ENCODE measurements at places on chromosomes 2 and 18.
A peak's percentile ranks its signal among the peaks of the same experiment; 100 is the strongest.

DNA sequence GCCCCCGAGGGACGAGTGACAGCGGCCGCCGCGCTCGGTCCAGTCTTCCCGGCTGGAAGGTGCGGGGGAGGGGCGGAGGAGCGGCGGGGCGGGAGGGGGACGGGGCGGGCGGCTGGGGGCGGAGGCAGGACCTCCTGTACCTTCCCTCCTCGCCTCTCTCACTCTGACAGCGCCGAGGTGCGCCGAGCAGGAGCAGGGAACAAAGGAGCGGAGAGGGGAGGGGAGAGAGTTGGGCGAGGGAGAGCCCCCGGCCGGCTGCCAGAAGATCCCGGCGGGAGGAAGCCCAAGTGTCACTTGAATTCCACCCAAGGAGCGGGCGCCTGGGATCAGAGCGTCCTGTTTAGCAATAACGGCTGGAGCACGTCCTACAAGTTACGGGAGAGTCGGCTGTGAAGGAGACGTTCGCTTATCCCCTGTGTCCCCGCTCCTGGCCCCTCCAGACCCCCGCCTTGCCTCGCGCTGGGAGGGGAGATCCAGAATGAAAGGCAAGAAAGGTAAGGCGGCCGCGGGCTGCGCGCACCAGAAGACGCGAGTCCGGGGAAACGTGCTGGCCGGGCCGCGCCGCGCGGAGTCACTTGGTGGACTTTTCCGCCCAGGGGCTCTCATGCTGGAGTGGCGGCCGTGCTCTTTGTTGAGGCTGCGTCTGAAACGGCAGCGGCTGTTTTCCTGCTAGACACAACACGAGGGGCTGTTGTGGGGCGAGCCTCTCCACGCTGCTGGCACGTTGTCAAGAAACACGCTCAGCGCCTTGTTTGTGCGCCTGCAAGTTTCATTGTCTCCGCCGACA lies at the start of gene TGIF1:
Gene TGIF1 (plus strand): TSS at position 161 of the 787 bp plus-strand sequence. CDS start 318 bp downstream, at position 479.
- DNase-seq = peak; percentile 68

- DNase-seq = no peak
These were observed 145.8 kb downstream of the CLIP4 start for GRCh38 chr2:29261003-29261402.

DNA sequence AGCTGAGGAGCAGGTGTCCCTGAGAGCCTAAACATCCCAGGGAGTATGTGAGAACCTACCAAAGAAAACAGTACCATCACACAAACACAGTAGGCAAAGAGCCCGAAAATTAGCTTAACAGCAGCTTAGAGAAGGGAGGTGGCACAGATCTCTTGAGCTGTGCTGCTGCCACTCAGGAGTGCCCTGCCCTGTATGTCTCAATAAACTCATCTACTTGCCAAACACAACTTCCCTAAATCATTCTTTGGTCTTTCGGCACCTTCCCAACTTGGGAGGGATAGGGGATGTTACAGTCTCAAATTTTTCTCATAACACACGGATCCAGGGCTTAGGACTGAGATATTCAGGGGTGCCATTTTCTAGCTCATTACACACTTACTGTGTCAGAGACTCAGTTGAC lies 45.3 kb upstream of the C1D start:
- no peak for DNase-seq

GRCh38 chr2:226873826-226874225 lies 38.0 kb downstream of the RHBDD1 start:
- DNase-seq = no peak

- no peak for DNase-seq
These were observed 297.8 kb upstream of the TFPI start for GRCh38 chr2:187851955-187852561.

DNA sequence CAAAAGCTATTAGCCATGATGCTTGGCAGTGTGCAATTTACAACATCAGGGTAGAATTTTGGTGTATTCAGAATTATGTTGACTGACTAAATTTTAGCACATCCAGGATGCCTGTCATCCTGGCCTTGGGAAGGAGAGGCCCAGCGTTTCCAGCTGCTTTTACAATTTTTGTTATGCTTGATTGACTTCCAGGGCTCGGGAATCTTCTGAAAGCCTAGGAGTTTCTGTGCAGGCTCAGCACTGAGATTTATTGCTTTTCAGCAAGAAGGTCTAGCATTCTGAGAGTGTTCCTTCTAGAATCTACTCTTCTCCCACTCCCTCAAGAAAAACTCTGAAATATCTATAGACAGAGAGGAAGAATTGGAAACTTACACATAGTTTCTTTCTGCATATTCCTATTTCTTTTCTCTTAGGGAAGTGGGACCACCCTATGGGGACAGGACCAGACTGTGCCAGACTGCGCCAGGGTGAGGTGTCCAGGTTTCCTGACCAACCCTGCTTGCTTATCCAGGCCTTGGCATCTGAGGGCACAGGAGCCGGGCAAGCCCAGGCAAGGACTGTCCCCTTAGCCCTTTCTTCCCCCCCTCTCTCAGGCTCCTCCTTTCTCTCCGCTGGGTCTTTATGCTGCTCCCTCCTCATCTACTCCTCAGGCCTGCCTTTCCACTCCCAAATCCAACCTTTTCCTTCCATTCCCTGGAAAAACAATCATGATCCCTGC lies 26.9 kb downstream of the MAIP1 start:
- DNase-seq = no peak

DNA sequence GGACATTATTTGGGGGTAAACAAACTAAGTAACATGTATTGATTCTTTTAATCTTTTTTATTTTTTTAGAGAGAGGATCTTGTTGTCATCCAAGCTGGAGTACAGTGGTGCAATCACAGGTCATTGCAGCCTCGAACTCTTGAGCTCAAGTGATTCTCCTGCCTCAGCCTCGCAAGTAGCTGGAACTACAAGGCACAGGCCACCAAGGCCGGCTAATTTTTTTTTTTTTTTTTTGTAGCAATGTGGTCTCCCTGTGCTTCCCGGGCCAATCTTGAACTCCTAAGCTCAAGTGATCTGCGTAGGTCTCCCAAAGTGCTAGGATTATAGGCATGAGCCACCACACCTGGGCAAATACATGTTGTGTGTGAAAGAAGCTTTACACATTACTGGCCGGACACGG lies 29.6 kb downstream of the OLA1 start:
- no peak for DNase-seq

GRCh38 chr2:228731517-228731916 lies 539.6 kb downstream of the PID1 start:
- DNase-seq = no peak

DNA sequence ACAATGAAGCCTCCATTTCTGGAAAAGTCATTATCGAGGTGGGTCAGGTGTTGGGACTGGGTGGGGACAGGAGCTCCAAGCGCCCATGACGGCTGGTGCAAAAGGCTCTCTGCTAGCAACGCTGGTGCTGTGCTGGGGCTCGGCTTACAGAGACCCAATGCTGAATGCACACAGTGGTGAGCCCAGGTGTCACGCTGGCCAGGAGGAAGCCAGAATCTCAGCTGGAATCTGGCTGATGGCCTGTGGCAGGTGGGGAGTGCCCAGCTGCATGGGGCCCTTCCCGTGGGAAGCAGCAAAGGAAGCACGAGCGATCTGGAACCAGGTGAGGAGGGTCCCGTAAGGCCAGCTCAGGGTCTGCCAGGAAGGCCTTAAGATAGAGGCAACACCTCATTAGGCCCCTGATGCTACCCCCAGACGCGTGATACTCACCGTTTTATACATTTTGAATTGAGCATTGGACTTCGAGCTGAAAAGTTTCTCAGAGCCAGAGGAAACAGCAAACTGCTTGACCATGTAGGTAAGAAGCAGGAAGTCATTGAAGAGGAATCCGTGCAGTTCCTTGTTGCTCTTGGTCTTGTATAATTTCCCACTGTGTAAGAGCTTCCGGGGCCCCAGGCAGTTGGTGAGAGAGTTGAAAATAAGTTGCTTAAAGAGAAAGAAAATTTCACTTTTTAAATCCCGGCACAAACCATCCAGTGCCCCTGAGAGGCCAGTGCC lies 34.7 kb downstream of the FAM228A start:
- no peak for DNase-seq

DNA sequence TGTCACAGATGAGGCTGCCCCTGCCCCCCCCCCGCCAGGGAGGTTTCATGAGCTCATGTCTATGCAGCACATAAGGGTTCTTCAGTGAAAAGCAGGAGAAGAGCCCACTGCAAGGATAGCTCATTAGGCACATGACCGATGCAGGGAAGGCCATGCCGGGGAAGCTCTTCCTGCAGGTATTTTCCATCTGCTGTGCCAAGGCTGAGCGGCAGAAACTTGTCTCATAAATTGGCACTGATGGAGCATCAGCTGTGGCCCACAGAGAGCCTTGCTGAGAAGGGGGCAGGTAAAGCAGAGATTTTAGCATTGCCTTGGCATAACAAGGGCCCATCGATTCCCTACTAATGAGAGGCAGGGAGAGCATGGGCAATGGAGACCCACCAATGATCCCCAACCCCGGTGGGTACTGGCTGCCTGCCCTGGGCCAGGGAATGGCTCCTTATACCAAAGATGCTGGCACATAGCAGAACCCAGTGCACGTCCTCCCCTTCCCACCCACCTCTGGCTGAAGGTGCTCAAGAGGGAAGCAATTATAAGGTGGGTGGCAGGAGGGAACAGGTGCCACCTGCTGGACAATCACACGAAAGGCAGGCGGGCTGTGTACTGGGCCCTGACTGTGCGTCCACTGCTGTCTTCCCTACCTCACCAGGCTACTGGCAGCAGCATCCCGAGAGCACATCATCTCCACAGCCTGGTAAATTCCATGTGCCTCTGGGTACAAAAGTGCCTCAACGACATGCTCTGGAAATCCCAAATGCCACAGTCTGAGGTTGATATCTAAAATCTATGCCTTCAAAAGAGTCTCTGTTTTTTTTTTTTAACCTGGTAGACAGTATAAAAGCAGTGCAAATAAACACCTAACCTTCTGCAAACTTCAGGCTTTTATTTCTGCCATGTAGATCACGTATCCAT lies 41.4 kb downstream of the STEAP3 start:
- DNase-seq = no peak

GRCh38 chr2:82795446-82795845 lies 1663.6 kb downstream of the SUCLG1 start:
- no peak for DNase-seq

DNA sequence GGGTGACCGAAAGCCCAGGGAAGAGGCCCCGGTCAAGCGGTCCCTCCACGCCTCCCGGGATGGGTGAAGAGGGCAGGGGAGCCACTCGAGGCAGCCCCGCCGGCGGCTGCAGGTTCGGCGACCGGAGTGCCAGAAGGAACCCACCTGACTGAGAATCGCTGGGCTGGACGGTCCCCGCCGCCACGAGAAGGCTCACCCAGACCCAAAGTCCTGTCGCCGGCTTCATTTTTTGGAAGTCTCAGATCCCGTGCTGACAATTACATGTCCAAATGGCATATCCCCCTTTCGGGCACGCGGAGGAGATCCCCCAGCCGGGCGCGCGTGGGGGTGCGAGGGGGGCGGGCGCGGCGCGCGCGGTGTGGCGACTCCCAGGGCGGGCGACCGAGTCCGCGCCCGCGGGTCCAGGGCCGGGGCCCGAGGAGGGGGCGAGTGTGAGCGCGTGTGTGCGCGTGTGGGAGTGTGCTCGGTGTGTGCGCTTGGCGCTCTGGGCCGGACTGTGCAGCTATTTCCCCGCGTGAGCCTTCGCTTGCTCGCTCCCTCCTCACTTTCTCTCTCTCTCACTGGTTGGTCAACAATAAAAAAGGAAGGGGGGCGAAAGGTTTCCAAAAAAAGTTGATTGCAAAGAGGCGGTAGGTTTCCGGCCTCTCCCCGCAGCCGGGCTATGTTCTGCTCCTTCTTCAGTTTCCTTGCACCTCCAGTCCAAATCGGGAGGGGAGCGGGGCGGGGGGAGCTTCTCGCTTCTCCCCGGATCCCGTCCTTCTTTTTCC lies at the start of gene ERBB4:
Gene ERBB4 (minus strand): TSS at position 498 of the 767 bp plus-strand sequence. CDS start 272 bp downstream, at position 226.
- DNase-seq = no peak

- DNase-seq = no peak
These were observed 276.3 kb upstream of the SALL3 start for GRCh38 chr18:78703291-78703690.

- no peak for DNase-seq
These were observed 20.0 kb upstream of the HPCAL1 start for GRCh38 chr2:10282611-10283105.

DNA sequence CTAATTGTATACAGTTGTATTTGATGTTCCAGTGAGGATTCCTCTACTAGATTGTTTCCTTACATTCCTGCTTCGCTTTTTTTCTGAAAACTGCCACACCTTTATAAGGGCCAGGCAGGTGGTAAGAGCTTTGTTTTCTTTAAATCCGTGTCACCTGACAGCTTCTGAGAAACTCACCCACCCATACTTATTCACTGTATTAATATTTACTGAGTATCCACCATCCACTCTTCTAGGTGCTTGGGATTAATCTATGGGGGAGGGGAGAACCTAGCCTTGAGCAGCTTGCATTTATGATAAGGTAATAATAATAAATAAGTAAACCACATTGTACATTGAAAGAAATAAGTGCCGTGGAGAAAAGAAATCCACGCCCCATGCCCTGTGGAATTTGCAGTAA lies 174.7 kb upstream of the AGAP1 start:
- no peak for DNase-seq

DNA sequence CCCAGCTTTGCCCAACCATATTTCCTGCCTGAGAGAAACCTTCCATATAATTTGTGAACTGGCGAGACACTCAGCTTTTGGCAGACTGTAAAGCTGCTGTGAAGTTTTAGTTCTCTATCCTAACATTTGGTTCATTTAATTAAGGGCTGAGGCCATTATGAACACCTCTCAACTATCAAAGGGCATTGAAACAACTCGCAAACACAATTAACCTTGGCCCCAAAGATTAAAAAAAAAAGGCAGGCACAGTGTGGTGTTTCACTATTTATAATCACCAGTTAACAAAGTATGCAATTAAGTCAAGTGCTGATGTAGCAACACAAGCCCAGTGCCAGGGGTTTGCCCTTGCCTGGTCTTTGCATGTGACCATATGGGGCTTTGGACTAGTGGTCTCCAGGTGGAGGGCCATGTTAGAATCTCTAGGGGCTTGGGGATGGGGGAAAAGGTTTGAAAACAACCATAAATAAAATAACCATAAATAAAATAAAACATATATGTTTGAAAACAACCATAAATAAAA lies 297.6 kb upstream of the SKOR2 start:
- DNase-seq = no peak

- DNase-seq = no peak
These were observed 243.6 kb downstream of the IRS1 start for GRCh38 chr2:226556050-226556449.

DNA sequence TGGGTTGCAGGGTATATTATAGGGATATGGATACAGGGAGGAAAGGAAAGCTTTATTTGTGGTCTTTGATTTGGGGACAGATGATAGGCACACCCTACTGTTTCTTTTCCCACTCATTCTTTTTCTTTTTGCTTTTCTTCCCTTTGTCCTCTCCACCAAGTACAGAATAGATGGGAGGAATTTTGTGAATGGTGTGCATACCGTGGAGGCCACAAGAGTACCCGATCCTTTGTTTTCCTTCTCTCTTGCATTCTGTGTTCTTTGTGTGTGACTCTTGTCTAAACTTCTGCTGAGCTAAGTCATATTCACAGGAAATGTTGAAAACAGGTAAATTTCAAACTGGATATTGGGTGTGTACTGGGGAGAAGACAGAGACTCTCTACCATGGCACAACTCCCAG lies 321.4 kb upstream of the SLC8A1 start:
- DNase-seq = no peak

DNA sequence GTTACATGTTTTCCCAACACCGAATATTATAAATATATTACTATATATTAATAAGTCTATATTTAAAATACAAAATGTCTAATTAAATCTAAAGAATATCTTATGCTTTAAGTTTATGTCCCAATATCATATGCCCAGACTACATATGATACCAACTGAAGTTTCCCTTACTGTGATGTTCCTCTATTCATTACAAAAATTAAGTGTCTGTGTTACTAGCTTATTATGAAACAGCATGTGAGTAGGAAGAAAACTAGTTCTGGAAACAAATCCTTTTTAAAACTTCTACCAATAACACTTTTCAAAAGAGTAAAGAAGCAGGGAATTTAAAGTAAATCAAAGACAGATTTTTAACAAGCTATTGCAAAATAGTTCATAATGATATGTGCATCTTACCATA lies 17.8 kb downstream of the HNRNPLL start:
- no peak for DNase-seq
